ENCODE measurements at places on chromosomes 1 and 21.

DNA sequence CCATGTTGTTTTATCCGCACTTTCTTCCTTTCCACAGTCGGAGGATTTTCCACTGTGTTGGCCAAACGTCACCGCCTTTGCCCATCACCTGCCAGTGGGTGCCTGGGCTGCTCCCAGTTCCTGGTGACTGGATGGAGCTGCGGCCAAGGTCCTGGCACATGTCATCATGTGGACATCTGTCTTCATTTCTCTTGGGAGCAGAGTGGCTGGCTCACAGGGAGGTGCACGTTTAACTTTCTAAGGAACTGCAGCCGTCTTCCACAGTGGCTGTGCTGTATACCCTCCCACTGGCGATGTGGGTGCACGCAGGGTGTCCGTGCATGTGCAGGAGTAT, 19.5 kb upstream of the RNF223 start:
- DNase-seq = no peak

GRCh38 chr1:221418346-221418745, 323.5 kb downstream of the DUSP10 start:
- no peak for DNase-seq

GRCh38 chr1:205582471-205583291, 49.1 kb downstream of the ELK4 start:
- DNase-seq = no peak

- no peak for DNase-seq
Observed at GRCh38 chr1:175618559-175618958, 124.8 kb downstream of the TNR start.

GRCh38 chr1:83016354-83016849, 982.5 kb downstream of the TTLL7 start:
- DNase-seq = no peak

DNA sequence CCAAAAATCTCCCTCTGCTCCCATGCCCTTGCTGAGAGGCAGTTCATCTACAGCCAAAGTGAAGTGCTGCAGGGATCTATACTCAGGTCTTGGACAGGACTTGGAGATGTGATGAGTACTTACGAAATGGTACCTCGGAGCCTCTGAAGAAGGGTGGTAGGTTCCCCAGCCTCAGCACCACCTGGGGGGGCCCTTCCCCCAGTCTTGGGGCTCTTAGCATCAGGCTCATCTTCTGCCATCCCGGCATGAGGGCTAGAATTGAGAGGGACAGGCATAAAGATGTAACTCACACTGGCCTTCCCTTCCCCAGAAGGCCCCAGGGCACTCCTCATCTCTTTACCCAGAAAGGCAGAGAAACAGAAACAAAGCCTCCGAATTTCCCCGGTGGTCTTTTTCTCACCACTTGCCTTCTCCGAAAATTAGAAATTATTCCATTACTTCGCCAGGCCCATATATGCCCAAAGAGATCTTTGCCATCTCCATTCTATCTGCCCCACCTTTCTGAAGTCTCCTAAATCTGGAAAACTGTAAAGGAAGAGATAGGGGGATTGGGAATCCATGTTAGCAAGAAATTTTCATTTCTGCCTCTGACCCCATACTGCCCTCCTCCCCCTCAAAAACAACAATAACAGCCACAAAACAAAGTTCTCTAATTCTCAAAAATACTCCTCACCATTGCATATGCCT, 827 bp downstream of the RFX5 start:
- DNase-seq = no peak

DNA sequence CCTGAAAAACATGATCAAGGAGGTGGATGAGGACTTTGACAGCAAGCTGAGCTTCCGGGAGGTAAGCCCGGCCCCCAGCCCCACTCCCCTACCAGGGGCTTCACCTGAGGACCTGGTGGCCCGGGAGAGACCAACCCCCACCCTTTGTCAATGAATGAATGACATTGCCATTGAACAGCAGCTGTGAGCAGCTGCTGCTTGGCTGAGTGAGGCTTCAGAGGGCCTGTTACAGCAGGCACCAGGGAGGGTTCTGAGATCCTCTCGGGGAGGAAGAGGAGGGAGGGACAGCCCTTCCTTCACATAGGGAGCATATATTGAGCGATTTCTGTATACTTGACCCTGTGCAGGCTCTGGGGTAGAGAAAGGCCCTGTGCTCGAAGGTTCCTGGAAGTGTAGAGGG, 12.3 kb upstream of the CTRC start:
- DNase-seq = no peak

DNA sequence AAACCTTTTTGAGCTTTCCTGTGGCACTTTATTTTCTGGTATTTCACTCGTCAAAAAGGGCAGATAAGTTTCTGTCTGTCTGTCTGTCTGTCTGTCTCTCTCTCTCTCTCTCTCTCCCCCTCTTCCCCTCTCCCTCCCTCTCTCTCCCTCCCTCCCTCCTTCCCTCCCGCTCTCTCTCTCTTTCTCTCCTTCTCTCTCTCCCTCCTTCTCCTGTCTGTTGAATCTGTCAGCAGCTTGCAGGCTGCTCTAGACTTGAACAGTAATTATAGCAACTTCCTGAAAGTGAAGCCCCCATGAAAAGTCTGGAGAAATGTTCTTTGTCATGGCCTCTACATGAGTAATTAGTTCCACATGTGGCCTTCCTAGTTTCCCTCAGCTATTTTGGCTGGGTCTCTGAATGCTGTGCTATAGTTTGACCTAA, 275.2 kb upstream of the C1orf105 start:
- DNase-seq = no peak

- DNase-seq = peak; percentile 37
Observed at GRCh38 chr1:214331827-214332423, 51.0 kb downstream of the SMYD2 start.

DNA sequence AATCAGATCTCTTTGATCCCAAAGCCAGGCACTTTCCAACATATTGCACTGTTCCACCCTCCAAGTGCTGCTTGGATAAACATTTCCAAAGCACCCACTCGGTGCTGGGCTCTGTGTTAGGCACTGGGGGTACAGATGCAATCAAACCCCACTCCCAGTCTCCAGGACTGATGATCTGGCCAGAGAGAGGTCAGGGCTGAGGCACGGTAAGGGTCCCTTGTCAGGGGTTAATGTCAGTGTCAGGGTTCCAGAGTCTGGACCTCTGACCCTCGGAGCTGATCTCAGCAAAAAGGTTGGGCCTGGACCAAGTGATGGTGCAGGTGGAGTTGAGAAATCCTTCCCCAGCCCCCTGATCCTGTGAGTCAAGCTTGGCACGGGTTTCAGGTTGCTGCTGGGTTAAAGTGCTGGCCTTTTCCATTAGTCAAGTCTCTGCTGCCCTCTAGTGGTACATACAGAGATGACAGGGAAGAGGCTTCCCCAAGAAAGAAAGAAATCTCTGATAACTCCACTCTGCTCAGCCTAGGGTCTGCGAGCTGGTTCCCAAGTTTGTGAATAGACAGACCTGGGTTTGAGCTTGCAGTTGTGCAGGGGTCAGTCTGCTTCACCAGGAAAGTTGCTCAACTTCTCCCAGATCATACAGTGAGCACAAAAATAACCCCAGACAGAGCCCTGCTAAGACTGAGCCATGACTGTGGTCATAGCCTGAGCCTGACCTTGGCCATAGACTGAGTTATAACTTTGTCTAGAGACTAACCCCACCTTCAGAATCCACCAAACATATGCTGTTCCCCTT, 74.6 kb downstream of the DMRTA2 start:
- DNase-seq = peak; percentile 26

DNA sequence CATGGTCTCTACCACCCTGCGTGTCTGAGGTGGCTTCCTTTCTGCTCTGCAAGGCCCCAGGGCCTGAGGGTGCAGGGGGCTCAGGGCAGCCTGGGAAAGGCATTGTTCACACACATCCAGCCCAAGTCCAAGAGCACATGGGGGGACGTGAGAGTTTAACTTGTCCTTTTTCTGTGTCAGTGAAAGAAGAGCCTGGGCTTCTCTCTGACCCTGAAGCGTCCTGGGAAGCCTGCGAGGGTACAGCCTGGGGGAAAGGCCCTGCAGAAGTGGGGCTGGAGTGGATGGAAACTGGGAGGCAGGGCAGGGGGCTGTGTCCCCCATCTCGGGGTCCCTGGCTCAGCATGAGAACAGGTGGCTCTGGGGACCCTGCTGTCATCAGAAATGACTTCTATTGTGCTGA, 181.6 kb downstream of the PRDM16 start:
- no peak for DNase-seq

DNA sequence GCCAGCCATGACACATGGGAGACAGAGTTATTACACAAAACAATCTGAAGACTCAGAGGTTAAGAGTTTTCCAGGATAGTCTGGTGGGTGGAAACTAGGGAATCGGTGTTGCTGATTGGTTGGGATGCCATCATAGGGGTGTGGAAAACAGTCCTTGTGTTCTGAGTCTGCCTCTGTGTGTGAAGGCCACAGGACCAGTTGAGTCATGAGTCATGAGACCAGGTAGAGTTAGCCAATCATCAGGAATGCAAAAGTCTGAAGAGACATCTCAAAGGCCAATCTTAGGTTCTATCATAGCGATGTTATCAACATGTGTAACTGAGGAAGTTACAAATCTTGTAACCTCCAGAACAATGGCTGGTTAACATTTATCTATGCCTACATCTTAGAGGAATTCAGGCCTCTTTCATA, 49.7 kb upstream of the NEK7 start:
- DNase-seq = no peak

DNA sequence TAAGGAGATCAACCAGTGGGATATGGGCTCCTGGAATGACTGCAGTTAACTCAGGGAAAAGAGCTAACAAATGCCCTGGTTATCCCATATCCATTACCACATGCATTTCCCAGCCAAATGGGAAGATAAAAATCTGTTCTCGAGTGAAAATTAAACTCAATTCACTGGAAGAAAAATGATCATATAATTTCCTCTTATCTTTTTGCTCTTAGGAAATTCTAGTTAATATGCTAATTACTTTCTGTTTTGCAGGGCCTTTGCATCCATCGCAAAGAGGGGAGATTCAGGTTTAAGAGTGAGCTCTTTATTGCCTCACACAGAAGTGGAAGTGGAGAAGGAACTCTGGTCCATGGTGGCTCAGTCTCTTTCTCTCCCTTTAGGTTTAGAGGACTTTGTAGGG, 3.9 kb upstream of the IL24 start:
- DNase-seq = no peak

DNA sequence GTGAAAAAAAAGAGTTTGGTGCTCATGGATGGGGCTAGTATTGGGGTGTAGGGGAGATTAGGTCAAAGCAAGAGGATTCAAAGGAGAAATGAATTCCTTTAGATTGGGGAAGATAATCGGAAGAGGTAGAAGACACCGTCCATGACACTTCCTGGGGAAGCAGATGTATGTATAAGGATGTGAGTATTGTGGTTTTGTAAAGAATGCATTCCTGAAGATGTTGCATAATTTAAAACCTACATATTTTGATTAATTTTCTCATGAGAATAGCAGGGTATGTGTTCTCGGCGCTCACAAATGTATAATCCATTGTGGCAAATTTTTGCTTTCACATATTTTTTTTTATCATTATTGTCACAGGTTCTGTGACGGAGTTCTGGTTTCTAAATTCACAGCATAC, 5.5 kb upstream of the LGALS8 start:
- DNase-seq = no peak

DNA sequence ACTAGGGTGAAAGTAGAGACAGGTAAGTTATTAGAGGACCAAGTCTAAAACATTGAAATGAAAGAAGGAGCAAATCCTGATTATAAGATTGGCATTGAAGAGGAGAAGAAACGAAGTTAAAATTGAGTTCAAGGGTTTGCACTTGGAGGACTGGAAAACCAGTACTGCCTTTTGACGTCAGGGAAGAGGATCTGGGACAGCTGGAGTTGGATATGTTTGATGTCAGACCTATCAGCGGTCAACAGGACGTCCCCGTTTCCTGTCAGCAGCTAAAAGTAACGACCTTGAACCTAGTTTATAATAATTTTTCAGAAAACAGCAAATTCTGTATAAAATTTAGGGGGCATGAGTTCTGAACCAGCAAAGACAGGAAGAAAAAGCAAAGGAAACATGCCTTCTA, 1.2 kb upstream of the NID1 start:
- DNase-seq = no peak

Data from stimulated activated CD4-positive, alpha-beta T cell treated with anti-CD3 and anti-CD28 coated beads, TNF-alpha, amount 100 ng/mL, for 24 hours (primary cell).